ENCODE measurements at places on chromosomes 16 and 17. TPM values are rescaled to one million over a fixed set of nuclear protein-coding genes. Genes with fewer than 3 reads are reported as not detected.

MPP2 gene
- total RNA-seq, result 7.8 TPM

BCAR1 gene
- 125 TPM for total RNA-seq

CRISPLD2 gene
- 1.7 TPM for total RNA-seq

FOXL1 gene
- 10.1 TPM for total RNA-seq

SGCA gene
- total RNA-seq, result 1.3 TPM

HSD11B2 gene
- total RNA-seq, result 0.20 TPM

- H3K36me3 ChIP-seq, result peaks cover 16% of the 10 kb centered on the region
- no peaks in the 10 kb centered on the region for H3K27me3 ChIP-seq
- peaks cover 53% of the 10 kb centered on the region for H3K4me1 ChIP-seq
- no peak for DNase-seq
- no peak overlapping the region for H3K4me3 ChIP-seq
Measured at GRCh38 chr17:50132104-50132794, 2.3 kb upstream of the SAMD14 start.

DNA sequence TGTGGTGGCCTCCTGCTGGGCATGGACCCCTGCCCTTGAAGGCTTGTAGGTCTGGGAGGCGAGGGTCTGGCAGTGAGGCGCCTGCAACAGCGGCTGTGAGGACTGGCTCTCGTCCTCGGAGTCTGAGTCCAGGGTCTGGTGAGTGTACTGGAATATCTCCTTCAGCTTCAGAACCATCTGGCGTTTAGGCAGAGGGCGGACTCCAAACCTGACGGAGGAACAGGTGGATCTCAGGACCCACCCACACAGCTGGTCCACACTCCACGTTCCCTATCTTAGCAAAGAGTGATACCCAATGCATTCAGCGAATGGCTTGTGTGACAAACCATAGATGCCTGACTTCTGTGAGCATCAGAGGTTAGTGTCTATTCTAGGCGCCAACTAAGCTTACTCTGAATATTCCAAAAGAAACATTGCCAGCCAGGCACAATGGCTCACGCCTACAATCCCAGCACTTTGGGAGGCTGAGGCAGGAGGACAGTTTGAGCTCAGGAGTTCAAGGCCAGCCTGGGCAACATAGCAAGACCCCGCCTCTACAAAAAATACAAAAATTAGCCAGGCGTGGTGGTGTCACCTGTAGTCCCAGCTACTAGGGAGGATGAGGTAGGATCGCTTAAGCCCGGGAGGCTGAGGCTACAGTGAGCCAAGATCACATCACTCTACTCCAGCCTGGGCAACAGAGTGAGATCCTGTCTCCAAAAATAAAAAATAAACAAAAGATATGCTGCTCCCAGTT lies 6.3 kb upstream of the NLRC3 start:
- H3K4me1 ChIP-seq, result peaks cover 12% of the 10 kb centered on the region
- no peak overlapping the region for H3K27ac ChIP-seq
- H3K27me3 ChIP-seq, result no peaks in the 10 kb centered on the region
- no peak for DNase-seq

- H3K4me3 ChIP-seq, result no peak overlapping the region
- H3K4me1 ChIP-seq, result no peaks in the 10 kb centered on the region
- H3K36me3 ChIP-seq, result no peaks in the 10 kb centered on the region
- no peak overlapping the region for H3K27ac ChIP-seq
Measured at GRCh38 chr17:3316836-3317235, 18.7 kb upstream of the OR3A1 start.

- H3K36me3 ChIP-seq, result peaks cover 64% of the 10 kb centered on the region
- no peak for DNase-seq
- no peaks in the 10 kb centered on the region for H3K4me1 ChIP-seq
- H3K27ac ChIP-seq, result no peak overlapping the region
- no peaks in the 10 kb centered on the region for H3K27me3 ChIP-seq
Measured at GRCh38 chr16:15604460-15605440, 38.2 kb downstream of the MARF1 start.

DNA sequence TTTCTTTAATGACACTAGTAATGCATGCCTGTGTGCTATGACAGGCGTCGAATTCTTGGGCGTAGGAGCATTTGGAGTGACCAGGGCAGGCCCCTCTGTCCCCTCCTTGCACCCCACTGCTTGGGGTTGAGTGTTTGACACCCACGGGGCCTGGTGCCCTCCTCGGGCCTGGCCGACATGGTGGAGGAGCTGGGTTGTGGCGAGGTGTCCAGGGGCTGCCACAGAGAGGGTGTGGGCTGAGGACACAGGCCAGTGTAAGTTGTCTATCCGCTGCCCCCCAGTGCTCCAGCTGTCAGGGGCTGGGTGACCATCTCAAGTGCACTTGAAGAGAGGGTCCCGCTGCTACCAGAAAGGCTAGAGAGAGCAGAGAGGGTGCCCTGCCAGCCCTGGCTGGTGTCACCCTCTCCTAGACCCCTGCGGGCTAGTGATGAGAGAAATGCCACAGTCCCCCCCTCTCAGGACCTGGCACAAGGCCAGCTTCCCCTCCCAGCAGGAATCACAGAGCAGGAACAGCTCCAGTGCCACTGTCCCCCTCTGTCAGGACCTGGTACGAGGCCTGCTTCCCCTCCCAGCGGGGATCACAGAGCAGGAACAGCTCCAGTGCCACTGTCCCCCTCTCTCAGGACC lies 30.5 kb downstream of the MGRN1 start:
- DNase-seq, result no peak
- no peak overlapping the region for H3K4me3 ChIP-seq
- no peaks in the 10 kb centered on the region for H3K27me3 ChIP-seq
- no peak overlapping the region for H3K27ac ChIP-seq

DNA sequence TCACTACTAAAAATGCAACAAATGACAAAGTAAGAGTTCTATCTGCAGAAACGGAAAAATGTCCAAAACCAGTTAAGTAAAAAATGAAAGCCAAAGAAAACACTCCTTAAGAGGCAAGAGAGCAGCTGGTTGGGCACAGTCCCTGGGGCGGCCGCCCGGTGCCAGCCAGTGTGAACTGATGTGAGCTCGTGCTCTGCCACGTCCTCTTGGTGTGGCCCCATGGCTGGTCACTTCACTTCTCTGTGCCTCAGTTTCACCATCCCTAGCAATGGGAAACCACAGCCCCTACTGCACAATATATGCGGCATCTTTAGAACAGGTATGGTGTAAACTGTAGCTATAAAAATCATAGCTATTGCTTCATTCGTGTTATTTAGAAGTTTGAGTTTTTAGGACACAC lies 21.2 kb downstream of the USP36 start:
- no peak overlapping the region for H3K27ac ChIP-seq
- peak; percentile 61 for DNase-seq
- peaks cover 20% of the 10 kb centered on the region for H3K4me1 ChIP-seq
- H3K36me3 ChIP-seq, result peaks cover 42% of the 10 kb centered on the region

DNA sequence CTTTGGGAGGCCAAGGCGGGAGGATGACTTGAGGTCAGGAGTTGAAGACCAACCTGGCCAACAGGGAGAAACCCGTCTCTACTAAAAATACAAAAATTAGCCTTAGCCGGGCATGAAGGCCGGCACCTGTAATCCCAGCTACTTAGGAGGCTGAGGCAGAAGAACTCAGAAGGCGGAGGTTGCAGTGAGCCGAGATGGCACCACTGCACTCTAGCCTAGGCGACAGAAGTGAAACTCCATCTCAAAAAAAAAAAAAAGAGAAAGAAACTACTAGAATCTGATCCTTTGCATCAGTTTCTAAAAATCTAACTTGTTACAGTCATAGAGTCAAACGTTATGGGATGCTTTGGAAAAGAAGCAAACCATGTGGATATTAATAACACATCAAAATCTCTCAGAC lies 1.6 kb upstream of the PECAM1 start:
- H3K27ac ChIP-seq, result no peak overlapping the region
- no peak overlapping the region for H3K4me3 ChIP-seq
- no peaks in the 10 kb centered on the region for H3K36me3 ChIP-seq
- DNase-seq, result peak; percentile 7
- no peaks in the 10 kb centered on the region for H3K27me3 ChIP-seq
- H3K4me1 ChIP-seq, result no peaks in the 10 kb centered on the region

DNA sequence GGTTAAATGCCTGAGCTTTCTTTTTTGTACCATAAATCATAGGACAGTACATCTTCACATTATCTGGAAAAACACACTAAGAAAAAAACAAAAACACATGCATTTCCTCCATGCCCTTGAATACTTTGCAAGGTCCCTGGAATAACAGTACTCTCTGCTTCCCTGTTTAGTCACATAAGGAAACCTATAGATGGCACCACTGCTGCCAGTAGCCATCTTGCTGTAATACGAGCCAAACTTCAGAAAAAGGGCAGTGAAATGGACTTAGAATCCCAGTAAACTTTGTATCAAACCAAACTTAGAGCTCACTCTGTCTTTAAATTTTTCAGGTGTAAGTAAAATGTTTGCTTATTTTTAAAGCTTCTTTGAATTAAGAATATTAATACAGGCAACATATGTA lies 435.5 kb downstream of the KCNJ2 start:
- no peak overlapping the region for H3K4me3 ChIP-seq
- peaks cover 3% of the 10 kb centered on the region for H3K4me1 ChIP-seq
- no peak overlapping the region for H3K27ac ChIP-seq

DNA sequence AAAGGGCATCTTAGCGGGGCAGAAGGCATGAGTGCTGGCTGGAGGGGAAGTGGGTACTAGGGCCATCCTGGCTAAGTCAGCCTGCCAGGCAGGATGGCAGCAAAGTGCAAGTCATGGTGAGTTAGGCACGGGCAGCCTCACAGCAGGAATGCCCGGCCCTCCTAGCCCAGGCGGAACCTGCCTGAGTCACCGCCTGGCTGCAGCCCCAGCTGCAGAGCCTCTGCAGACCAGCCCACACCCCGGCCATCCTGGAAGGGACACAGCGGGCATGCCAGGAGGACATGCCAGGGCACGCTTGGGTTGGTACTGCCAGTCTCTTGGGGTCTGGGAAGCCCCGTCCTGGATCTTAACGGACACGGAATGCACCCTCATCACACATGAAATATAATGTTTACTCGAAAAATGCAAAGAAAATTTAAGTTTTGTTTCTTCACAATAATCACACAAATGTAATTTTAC lies 5.0 kb upstream of the ALDH3A1 start:
- H3K4me3 ChIP-seq, result no peak overlapping the region
- H3K4me1 ChIP-seq, result peaks cover 35% of the 10 kb centered on the region
- H3K36me3 ChIP-seq, result no peaks in the 10 kb centered on the region
- peak overlapping the region; percentile 93 for H3K27ac ChIP-seq

- peaks cover 11% of the 10 kb centered on the region for H3K36me3 ChIP-seq
- peaks cover 64% of the 10 kb centered on the region for H3K4me1 ChIP-seq
- H3K4me3 ChIP-seq, result no peak overlapping the region
- no peaks in the 10 kb centered on the region for H3K27me3 ChIP-seq
Measured at GRCh38 chr16:15811481-15812400, 45.1 kb downstream of the MYH11 start.

DNA sequence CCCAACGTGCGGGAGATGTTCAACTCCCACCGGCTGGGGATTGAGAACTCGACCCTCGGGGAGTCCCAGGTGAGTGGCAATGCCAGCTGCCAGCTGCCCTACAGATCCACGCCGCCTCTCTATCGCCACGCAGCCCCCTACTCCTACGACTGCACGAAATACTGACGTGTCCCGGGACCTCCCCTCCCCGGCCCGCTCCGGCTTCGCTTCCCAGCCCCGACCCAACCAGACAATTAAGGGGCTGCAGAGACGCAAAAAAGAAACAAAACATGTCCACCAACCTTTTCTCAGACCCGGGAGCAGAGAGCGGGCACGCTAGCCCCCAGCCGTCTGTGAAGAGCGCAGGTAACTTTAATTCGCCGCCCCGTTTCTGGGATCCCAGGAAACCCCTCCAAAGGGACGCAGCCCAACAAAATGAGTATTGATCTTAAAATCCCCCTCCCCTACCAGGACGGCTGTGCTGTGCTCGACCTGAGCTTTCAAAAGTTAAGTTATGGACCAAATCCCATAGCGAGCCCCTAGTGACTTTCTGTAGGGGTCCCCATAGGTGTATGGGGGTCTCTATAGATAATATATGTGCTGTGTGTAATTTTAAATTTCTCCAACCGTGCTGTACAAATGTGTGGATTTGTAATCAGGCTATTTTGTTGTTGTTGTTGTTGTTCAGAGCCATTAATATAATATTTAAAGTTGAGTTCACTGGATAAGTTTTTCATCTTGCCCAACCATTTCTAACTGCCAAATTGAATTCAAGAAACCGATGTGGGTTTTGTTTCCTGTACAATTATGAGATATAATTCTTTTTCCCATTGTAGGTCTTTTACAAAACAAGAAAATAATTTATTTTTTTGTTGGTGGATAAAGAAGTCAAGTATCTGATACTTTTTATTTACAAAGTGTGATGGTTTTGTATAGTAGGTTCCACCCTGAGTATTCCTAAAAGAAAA lies 2.3 kb downstream of the FOXC2 start:
- peaks cover 33% of the 10 kb centered on the region for H3K36me3 ChIP-seq
- H3K27ac ChIP-seq, result peak overlapping the region; percentile 99
- H3K4me1 ChIP-seq, result peaks cover 54% of the 10 kb centered on the region

- no peak for DNase-seq
- peaks cover 18% of the 10 kb centered on the region for H3K4me1 ChIP-seq
- no peak overlapping the region for H3K4me3 ChIP-seq
Measured at GRCh38 chr16:87172632-87173031, 144.6 kb downstream of the C16orf95 start.

DNA sequence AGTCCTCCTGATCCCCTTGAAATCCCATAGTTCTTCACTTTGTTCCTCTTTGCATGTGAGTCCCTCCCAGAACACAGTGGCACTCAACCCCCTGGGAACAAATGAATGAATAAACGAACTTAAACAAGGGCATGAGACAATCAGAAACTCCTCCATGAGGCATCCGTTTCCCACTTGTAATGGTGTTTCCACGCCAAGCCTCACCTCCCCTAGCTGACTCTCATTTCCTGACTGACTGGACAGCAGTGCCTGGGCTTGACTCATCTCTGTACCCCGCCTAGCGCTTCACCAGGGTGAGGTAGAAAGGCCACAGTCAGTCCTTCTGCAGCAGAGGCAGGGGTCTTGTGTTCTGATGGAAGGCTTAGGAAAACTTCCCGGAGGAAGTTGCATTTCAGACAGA lies 14.2 kb downstream of the KIF1C start:
- H3K4me3 ChIP-seq, result no peak overlapping the region
- no peak overlapping the region for H3K27ac ChIP-seq
- H3K36me3 ChIP-seq, result peaks cover 49% of the 10 kb centered on the region
- no peaks in the 10 kb centered on the region for H3K4me1 ChIP-seq
- no peaks in the 10 kb centered on the region for H3K27me3 ChIP-seq

GRCh38 chr16:81600275-81600674 lies 155.7 kb downstream of the CMIP start:
- peak overlapping the region; percentile 84 for H3K27ac ChIP-seq
- H3K27me3 ChIP-seq, result no peaks in the 10 kb centered on the region
- H3K4me1 ChIP-seq, result peaks cover 58% of the 10 kb centered on the region
- DNase-seq, result peak; percentile 24
- H3K36me3 ChIP-seq, result no peaks in the 10 kb centered on the region
- no peak overlapping the region for H3K4me3 ChIP-seq

- H3K27me3 ChIP-seq, result no peaks in the 10 kb centered on the region
- no peak overlapping the region for H3K4me3 ChIP-seq
- no peak overlapping the region for H3K27ac ChIP-seq
- DNase-seq, result no peak
Measured at GRCh38 chr16:89890200-89890599, 16.8 kb downstream of the TCF25 start.

DNA sequence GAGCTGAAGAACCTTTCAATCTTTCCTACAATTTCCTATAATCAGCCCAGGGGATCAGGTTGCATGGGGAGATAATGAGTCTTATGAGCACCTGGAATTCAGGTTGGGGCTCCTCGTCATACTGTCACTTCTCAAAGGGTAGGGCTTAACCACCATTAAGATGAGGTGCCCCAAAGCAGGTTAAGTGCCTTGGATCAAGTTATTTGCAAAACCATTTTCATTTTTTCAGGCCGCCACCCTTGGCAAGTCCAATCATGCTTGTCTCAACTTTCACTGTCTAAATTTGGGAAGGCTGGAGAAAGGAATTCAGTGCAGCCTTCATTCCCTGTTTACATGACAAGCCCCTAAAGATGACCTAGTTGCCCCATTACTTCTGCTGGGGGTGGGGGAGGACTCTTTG lies 44.9 kb upstream of the TANGO6 start:
- no peaks in the 10 kb centered on the region for H3K36me3 ChIP-seq
- H3K4me1 ChIP-seq, result peaks cover 25% of the 10 kb centered on the region
- H3K27me3 ChIP-seq, result no peaks in the 10 kb centered on the region
- no peak overlapping the region for H3K27ac ChIP-seq
- DNase-seq, result no peak

Measured in chondrocyte (in vitro differentiated cells).